ENCODE measurements at places on chromosomes 3 and 15.

DNA sequence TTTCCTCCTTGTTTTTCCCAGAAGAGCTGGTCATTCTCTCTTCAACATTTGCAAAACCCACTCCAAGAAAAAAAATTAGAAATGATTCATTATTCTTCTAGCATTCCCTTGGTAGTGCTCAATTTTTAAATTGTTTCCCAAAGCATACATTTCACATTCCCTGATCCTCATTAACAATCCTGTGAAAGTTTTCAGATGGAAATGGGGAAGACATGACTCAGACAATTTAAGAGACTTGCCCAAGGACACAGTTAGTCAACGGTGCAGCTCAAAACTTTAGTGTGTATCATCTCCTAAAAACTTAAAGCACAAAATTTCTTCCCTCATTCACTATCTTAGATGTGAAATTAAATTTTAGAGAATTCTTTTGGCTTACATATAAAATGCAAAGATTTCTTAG is 17.1 kb upstream of the ABI3BP start:
- DNase-seq, result no peak
- no peak overlapping the region for H3K27ac ChIP-seq
- no peak overlapping the region for H3K4me3 ChIP-seq
- no peaks in the 10 kb centered on the region for H3K4me1 ChIP-seq

- H3K4me3 ChIP-seq, result no peak overlapping the region
- DNase-seq, result no peak
- no peaks in the 10 kb centered on the region for H3K27me3 ChIP-seq
- no peaks in the 10 kb centered on the region for H3K36me3 ChIP-seq
- no peak overlapping the region for H3K27ac ChIP-seq
Observed at GRCh38 chr3:21159543-21159906, 591.5 kb downstream of the ZNF385D start.

DNA sequence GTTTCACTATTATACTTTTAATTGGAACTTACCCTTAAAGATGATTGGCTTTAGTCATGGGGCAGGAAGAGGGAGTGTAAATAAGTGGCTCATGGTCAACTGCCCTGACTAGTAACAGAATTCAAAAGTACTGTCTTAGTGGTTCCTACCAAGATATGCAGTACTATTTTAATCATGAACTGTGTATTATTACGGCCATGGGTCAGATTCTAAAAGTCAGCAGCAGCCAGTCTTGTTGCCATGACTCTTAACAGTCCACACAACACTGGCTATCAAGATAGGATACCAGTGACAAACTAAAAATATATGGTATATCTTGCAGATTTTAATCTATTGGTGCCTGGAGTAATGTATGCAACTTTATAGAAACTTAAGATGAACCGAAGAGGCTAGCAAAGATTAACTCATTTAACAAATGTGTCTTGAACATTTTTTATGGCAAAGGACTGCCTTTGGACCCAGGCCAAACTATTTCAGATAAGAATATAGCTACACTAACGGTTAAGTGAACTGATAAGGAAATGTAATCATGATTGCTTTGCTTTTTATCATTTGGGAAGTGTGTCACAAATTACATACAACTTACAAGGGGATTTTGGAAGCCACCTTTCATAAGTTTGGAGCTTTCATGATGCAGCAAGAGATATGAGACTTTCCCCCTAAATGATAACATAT is 163.7 kb downstream of the TCF12 start:
- no peaks in the 10 kb centered on the region for H3K36me3 ChIP-seq
- no peak for DNase-seq
- no peak overlapping the region for H3K27ac ChIP-seq
- H3K4me1 ChIP-seq, result peaks cover 11% of the 10 kb centered on the region
- no peaks in the 10 kb centered on the region for H3K27me3 ChIP-seq
- no peak overlapping the region for H3K4me3 ChIP-seq

GRCh38 chr15:29568840-29569532 is 253.3 kb downstream of the TJP1 start:
- DNase-seq, result no peak
- peaks cover 4% of the 10 kb centered on the region for H3K36me3 ChIP-seq
- no peak overlapping the region for H3K4me3 ChIP-seq
- peaks cover 6% of the 10 kb centered on the region for H3K4me1 ChIP-seq
- H3K27ac ChIP-seq, result no peak overlapping the region

DNA sequence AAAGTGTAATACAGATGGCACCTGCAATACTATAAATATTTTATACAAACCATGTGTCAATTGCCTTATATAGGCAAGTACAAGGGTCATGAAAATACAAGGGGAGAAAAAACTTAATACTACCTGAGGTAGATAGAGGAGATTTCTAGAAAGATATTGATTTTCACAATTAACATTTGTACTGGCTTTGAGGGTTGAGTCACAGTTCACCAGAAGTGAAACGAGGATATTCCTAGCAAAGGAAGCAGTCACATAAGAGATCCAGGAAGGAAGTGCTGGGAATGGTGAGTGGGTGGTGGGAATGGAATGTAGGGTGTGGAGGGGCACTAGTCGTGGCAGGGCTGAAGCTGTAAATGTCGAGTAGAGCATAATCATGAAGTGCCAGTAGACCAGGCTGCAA is 108.7 kb downstream of the P2RY1 start:
- H3K36me3 ChIP-seq, result no peaks in the 10 kb centered on the region
- no peak for DNase-seq
- no peak overlapping the region for H3K4me3 ChIP-seq

- no peak for DNase-seq
- no peak overlapping the region for H3K4me3 ChIP-seq
- H3K27me3 ChIP-seq, result peaks cover 15% of the 10 kb centered on the region
- no peaks in the 10 kb centered on the region for H3K4me1 ChIP-seq
Observed at GRCh38 chr15:34773917-34774316, 19.1 kb upstream of the GJD2 start.

DNA sequence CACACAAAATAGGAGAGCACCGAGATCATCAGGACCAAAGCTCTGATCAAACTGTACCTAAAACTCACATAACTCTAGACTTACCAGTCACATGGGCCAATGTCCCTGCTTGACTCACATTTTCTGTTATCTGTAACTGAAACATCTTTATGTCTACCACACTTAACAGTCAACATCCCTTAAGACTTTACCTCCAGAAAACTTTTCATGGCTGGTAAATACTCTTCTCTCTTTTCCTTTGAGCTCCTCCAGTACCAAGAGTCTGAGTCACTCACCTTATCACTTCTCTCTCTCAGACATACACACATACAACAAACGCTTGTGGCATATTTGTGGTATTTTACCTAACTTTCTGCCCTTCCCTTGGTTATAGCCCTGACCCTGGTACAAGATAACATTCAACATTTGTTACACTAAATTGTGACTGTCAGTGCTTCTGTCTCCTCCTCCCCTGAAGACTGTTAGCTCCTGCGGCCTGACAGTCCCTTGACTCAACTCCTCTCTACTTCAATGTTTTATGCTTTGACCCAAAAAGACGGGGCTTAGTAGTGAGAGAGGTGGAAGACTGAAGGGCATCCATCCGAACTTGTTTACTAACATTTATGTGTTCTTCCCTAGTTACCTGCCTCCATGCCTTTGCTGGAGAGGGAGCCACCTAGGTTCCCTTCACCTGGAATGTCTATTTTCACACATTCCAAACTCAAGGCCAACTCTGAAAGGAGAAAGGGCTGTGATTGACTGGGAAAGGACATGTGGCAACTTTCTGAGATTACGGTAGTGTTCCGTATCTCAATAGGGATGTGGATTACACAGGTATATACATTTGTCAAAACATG is 3.7 kb upstream of the EFHB start:
- H3K36me3 ChIP-seq, result no peaks in the 10 kb centered on the region
- peaks cover 17% of the 10 kb centered on the region for H3K27me3 ChIP-seq
- H3K4me1 ChIP-seq, result peaks cover 26% of the 10 kb centered on the region
- no peak overlapping the region for H3K4me3 ChIP-seq
- DNase-seq, result no peak

- no peaks in the 10 kb centered on the region for H3K27me3 ChIP-seq
- DNase-seq, result no peak
- peaks cover 4% of the 10 kb centered on the region for H3K4me1 ChIP-seq
- no peak overlapping the region for H3K4me3 ChIP-seq
- peaks cover 14% of the 10 kb centered on the region for H3K36me3 ChIP-seq
Observed at GRCh38 chr3:11582191-11582968, 61.3 kb downstream of the VGLL4 start.

DNA sequence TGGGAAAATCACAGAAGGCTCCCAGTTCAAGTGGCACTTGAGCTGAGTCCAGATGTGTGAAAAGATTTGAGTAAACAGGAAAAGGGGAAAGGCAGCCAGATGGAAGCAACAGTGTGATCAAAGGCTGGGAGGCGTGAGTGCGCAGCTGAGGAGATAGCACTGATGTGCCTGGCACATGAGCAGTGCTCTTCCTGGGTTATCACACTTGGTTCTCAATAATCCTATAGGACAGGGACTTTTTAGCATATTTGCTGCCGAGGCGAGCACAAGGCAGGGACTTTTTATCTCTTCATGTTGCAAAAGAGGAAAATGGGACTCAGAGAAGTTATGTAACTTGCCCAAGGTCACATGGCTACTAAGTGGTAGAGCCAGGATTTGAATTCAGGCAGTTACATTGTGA is 39.6 kb downstream of the CORO2B start:
- H3K27ac ChIP-seq, result no peak overlapping the region
- no peaks in the 10 kb centered on the region for H3K36me3 ChIP-seq
- DNase-seq, result no peak
- H3K27me3 ChIP-seq, result peaks cover 12% of the 10 kb centered on the region

DNA sequence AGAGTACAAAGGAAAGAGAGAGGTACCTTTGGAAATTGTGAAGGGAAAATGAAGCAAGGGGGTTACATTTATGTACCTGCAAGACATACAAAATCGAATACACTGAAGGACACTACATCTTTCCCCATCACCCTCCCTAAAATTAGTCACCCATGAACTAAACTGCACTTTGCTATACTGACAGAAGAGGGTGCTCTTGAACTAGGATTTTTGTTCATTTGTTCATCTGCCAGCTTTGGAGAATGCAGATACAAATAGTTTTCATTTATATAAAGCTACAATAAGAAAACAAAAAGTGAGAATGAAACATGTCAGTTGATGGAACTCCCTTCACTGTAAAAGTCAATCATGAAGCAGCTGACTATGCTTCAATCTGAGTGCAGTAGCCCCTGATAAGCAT is 55.7 kb downstream of the PCCB start:
- no peak overlapping the region for H3K4me3 ChIP-seq
- H3K27ac ChIP-seq, result no peak overlapping the region
- no peak for DNase-seq
- peaks cover 7% of the 10 kb centered on the region for H3K36me3 ChIP-seq
- no peaks in the 10 kb centered on the region for H3K27me3 ChIP-seq
- no peaks in the 10 kb centered on the region for H3K4me1 ChIP-seq

DNA sequence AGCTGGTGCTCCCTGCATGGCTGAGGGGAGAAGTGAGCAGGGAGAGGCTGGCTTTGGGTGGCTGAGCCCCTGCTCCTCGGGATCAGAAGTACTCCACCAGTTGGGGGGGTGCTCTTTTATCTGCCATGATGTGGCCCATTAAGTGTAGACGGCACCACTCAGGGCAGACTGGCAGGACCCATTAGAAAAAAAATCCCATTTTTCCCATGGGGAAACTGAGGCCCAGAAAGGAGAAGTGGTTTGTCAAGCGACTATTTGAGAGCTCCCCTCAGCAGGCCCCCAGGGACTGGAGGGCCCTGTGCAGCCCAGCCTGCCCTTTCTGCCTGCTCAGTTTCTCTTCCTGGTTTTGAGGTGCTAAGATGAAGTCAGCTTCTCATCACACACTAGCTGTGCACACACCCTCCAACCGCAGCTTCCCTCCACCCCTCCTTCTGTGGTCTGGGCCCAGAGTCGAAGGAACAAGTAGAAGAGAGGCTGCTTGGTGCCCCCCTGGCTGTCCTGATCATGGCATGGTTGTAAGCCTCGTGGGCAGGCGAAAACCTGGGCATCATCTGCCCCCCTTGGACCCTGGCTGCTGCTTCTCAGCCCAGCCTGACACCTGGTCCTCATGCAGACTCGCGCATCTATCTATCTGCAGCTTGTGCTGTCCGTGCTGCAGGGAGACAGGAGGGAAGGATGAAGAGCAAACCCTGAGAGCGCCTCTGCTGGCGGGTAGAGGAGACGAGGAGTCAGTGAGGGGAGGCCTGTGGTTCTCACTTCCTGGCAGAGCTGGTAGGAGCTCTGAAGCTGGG is 5.6 kb downstream of the CSK start:
- H3K27me3 ChIP-seq, result no peaks in the 10 kb centered on the region
- peak; percentile 95 for DNase-seq
- H3K36me3 ChIP-seq, result peaks cover 89% of the 10 kb centered on the region
- peak overlapping the region; percentile 97 for H3K27ac ChIP-seq
- H3K4me1 ChIP-seq, result peaks cover 62% of the 10 kb centered on the region

GRCh38 chr3:28476194-28476593 is 127.6 kb upstream of the AZI2 start:
- H3K36me3 ChIP-seq, result no peaks in the 10 kb centered on the region
- no peaks in the 10 kb centered on the region for H3K27me3 ChIP-seq
- no peak overlapping the region for H3K4me3 ChIP-seq
- DNase-seq, result no peak
- H3K27ac ChIP-seq, result no peak overlapping the region
- no peaks in the 10 kb centered on the region for H3K4me1 ChIP-seq

GRCh38 chr3:39752751-39753150 is 56.7 kb upstream of the MYRIP start:
- no peaks in the 10 kb centered on the region for H3K4me1 ChIP-seq
- H3K36me3 ChIP-seq, result no peaks in the 10 kb centered on the region

DNA sequence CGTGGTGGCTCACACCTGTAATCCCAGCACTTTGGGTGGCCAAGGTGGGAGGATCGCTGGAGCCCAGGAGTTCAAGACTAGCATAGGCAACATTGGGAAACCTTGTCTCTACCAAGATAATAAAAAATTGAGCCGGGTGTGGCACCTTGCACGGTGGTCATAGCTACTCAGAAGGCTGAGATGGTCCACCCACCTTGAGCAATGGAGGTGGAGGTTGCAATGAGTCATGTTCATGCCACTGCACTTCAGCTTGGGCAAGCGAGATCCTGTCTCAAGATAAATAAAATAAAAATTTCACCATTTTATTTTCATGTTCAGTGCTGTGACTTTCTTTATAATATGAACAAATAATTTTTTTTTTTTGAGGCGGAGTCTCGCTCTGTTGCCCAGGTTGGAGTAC is 12.5 kb downstream of the MAPK6 start:
- DNase-seq, result no peak
- peaks cover 52% of the 10 kb centered on the region for H3K36me3 ChIP-seq
- no peak overlapping the region for H3K4me3 ChIP-seq
- no peaks in the 10 kb centered on the region for H3K27me3 ChIP-seq
- no peak overlapping the region for H3K27ac ChIP-seq
- peaks cover 30% of the 10 kb centered on the region for H3K4me1 ChIP-seq

All from activated CD4-positive, alpha-beta memory T cell treated with anti-CD3 and anti-CD28 coated beads, Interleukin-2, amount 10 ng/mL, durations not matched to agents 7 days and 5 days (primary cell).